ENCODE measurements at places on chromosomes 2 and 18.

DNA sequence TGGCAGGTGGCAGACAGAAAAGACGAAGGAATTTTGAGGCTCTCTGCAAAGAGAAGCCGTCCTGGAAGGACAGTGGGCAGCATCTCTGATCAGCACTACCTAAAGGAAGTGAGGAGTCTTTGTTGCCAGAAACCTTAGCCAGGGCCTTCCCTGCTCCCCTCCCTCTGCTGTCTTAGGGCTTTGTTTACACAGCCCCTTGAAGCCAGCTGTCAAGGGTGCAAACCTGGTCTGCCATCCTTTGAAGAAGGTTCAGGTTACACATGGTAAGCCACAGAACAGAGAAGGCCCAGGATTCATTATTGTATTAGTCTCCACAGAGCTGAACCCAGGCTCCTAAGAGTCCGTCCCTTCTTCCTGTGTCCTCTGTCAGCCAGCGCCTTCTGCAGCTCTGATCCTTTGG lies 356.7 kb downstream of the TGIF1 start:
- no peak for DNase-seq

DNA sequence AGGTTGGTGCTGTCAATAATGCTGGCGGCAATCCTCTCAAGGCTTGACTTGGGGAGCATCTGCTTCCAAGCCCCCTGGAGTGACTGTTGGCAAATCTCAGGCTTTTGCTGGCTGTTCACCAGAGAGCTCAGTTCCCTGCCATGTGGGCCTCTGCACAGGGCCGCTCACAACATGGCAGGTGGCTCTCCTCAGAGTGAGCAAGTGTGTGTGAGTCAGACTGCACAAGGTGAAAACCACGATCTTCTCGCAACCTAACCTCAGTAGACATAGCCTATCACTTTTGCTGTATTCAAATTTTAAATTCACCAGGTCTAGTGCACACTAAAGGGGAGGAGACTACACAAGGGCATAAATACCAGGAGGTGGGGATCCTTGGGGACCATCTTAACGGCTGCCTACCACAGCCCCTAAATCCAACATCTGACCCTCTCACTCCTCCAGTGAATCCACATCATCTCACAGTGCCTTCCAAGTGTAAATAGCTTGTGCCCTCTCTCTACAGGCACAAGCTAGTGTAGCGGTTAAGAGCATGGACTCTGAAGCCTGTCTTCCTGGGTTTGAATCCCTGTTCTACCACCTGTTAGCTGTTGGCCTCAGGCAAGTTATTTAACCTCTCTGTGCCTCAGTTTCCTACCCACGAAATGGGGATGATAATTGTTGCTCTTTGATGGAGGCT lies 187.7 kb upstream of the CXCR4 start:
- DNase-seq, result no peak

DNA sequence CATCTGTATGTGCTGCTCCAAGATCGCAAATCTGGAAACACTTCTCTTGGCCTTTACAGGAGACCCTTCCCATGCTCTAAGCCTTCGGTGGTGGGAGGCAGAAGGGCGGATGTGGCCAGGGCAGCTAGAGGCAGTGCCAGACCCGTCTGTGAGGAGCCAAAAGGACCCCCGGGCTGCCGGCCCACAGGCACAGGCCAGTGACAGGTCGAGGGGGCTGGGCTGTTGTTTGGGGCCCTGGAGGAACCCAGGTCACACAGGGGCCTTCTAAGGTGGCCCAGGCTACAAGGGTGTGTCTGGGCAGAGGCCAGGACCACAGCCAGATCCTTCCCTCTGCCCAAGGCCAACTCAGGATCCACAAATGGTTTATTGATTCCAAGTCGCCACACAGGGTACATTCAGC lies 49.4 kb downstream of the SLC66A2 start:
- no peak for DNase-seq

GRCh38 chr18:46755315-46756024 lies 1.4 kb downstream of the ST8SIA5 start:
- DNase-seq, result no peak

GRCh38 chr2:5764041-5764440 lies 71.9 kb downstream of the SOX11 start:
- DNase-seq, result no peak

GRCh38 chr18:22168360-22168921 lies 948 bp upstream of the GATA6 start:
- DNase-seq, result no peak

DNA sequence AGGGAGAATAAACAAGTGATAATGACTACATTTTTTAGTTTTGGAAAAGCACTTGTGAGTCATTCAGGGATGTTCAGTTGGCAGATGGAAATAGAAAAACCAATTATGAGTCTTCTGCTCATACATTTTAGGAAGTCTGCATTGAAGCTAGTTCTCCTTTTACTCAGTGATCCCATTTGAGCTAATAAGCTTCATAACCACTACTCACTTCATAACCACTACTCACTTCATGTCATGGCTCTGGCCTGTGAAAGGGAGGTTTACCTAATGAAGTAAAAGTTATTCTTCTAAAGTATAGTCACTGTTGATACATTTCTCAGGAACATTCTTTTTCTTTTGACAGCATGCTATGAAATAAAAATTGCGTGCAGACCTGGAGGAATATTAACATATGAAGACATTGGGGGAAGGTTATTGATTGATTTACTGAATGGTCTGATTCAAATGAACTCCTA lies 948.7 kb downstream of the TSN start:
- DNase-seq, result no peak

GRCh38 chr2:150063931-150064548 lies 423.4 kb downstream of the RND3 start:
- DNase-seq, result no peak

DNA sequence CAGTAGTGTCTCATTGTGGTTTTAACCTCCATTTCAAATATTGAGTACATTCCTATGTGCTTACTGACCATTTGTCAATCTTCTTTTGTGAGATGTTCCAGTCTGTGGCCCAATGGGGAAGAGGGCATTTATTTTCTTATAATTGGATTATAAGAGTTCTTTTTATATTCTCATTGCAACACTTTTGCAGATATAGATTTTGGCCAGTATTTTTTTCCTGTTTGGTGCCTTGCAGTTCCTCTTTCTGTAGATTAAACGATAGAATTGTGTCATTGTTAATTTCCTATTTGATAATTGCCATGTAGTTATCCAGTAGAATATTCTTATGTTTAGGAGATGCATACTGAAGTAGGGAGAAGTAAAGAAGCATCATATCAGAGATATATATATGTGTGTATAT lies 56.4 kb upstream of the CYTIP start:
- DNase-seq, result no peak

Measured in fibroblast of upper back skin (primary cell).